ENCODE measurements at places on chromosomes 4 and X.

- no peak for DNase-seq
Measured at GRCh38 chrX:19571711-19572110, 56.4 kb upstream of the MAP3K15 start.

DNA sequence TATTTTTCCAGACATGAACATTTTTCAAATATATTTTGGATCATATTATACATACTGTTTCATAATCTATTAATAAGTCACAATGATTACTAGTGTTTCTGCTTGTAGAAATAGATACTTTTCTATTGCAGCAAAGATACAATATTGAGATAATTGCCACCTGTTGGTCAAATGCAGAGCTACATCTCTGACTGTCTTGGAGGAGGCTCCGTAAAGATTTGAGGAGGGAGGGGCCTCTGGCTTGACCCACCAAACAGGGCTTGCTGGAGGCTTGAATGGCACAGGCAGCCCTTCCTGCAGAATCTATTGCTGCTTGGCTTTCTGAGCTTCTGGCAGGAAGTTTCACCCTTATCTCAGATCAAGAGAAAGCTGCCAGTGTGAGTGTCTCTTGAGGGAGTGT is 99.3 kb upstream of the ARMCX2 start:
- DNase-seq, result no peak

GRCh38 chr4:100510551-100510950 is 7.3 kb downstream of the EMCN start:
- DNase-seq, result no peak

DNA sequence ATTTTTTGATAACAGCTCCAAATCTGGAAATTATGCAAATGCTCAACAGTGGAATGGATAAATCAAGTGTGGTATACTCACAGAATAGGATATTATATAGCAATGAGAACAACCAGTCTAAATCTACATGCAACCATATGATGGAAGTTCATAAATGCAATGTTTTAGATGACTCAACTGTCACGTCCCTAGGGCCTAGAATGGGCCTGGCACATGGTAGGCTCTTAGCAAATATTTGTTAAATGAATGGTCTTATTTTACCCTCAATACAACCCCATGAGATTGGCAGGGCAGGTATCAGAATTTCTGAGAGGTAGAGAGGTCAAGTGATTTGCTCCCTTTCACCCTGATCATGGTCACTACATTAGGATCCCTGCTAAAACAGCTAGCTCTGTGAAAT is 14.6 kb upstream of the NKX3-2 start:
- DNase-seq, result no peak

GRCh38 chr4:47668810-47669408 is 169.0 kb downstream of the CORIN start:
- DNase-seq, result no peak

DNA sequence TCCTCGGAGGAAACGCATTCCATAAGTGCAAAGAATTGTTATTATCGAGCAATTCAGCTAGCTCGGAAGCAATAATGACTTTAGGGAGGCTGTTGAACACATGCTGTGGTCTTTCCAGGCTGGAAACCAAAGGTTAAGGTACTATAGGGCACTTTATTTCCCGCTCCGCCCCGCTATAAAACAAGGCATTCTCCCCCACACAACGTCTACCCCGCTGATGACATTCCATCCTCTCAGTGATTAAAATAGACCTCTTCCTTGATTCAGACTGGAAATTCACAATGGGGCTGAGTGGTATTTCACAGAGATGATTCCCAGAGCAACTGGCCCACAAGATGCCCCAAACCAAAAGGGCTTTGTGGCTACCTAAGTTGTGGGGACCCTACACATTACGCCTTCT is 196.4 kb downstream of the STIM2 start:
- no peak for DNase-seq

GRCh38 chrX:131609480-131609879 is 65.6 kb downstream of the OR13H1 start:
- no peak for DNase-seq

DNA sequence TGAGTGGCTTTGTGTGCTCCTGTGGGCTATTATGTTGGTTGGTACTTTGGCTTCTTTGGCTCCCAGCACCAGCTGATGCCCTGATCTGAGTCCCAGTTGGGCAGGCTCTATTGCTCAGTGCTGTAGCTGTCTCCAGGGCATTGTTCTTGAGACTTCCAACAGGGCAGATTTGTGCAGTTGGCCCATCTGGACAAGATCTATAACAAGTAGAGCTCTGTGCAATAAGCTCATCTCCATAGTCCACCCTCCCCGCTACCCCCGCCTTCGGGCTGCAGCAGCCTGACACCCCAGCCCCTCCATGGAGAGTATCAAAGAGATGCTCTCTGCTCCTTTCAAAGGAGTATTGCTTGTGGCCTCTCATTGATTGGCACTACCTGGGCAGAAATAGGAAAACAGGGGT is 5.8 kb upstream of the TMEM31 start:
- DNase-seq, result no peak

DNA sequence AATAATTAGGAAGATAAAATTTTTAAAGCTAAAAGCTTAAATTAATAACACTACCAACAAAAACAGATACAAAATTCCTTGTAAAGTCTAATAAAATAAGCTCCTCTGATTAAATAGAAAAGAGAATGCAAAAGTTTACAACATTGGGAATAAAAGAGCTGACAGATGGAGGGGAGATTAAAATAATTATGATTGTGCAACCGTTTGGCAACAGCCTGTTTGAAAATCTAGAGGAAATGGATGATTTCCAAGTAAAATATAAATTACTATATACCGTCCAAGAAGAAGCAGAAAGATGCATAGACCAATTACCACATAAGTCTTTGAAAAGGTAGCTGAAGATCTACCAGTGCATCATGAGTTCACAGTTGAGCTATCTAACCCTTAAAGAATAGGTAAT is 46.4 kb upstream of the VBP1 start:
- DNase-seq, result no peak

GRCh38 chr4:81260443-81261101 is 45.5 kb upstream of the PRKG2 start:
- no peak for DNase-seq
